ENCODE measurements at places on chromosomes 1 and 21. TPM values are rescaled to one million over a fixed set of nuclear protein-coding genes. Genes with fewer than 3 reads are reported as not detected.
A peak's percentile ranks its signal among the peaks of the same experiment; 100 is the strongest.

Gene PTGFR
- 32.7 TPM for total RNA-seq

- no peak for DNase-seq
Measured at GRCh38 chr1:150981805-150982712, at the start of gene ANXA9. TSS of gene ANXA9 (plus strand) at chr1:150982292. CDS start at chr1:150983106, 814 bp downstream.

- DNase-seq: no peak
Measured at GRCh38 chr1:83075107-83075506, 923.8 kb downstream of the TTLL7 start.

DNA sequence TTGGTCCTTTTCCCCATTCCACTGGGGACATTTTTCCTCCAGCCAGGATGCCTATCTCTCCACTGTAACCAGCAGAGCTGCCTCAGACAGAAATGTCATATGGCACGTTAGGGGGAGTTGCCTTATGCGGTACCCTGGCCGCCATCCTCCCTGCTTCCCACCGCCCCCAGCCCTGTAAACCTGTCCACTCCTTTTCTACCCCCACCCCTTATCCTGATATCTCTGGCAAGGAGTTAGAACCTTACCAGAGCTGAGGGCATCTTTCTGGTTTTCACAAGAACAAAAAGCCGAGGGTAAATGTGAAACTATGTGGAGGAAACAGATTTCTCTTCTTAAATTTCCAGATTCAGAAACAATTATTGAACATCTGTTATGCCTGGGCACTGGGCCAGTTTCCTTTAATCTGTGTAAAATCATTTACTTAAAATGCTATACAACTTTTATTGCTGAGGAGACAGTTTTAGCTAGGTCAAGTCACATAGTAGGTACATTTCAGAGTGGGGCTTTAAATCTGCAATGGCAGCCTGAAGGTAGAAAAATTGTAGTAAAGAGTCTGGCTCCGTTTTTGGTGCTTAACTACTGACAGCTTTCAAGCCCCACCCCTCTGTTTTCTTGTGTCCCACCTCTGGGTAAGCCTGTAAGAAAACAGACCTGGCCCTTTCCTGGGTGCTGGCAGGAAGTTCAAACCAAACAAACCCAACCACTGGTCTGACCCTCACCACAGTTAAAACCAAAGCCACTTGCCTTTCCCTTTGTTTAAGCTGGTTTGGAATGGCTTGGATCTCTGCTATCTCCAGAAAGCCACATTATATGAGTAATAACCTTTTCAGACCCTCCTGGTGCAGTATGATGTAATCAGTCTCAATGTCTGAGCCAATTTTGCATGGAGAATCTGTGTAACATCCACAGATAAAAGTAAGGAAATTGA is 319.0 kb downstream of the HHAT start:
- DNase-seq: peak; percentile 45

DNA sequence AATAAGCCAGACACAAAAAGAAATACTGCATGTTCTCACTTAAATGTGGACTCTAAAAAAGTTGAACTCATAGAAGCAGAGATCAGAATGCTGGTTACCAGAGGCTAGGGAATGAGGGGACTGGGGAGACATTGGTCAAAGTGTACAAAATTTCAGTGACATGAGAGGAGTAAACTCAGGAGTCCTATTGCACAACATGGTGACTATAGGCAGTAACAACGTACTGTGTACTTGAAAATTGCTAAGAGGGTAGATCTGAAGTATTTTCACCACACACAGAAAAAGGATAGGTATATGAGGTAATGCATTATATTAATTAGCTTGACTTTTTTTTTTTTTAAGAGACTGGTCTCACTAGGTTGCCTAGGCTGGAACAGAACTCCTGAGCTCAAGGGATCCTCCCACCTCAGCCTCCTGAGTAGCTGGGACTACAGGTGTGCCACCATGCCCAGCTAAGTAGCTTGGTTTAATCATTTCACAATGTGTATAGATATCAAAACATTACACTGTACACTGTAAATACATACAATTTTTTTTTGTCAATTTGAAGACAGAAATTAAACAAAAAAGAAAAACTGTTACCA is 7.4 kb downstream of the ZNF496 start:
- DNase-seq: no peak
